ENCODE measurements at places on chromosomes 3 and 15.

GRCh38 chr3:32460031-32460749 lies 42.5 kb downstream of the CMTM6 start:
- DNase-seq = peak; percentile 40

DNA sequence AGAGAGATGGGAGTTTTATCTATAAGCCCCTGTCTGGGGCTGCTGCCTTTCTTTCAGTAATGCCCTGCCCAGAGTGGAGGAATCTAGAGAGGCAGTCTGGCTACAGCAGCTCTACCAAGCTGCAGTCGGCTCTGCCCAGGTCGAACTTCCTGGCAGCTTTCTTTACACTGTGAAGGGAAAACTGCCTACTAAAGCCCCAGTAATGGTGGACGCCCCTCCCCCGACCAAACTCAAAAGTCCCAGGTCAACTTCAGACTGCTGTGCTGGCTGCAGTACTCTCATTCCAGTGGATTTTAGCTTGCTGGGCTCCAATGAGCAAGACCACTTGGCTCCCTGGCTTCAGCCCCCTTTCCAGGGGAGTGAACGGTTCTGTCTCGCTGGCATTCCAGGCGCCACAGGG lies 65.9 kb upstream of the RARB start:
- no peak for DNase-seq

- DNase-seq = peak; percentile 48
These were observed 21.4 kb upstream of the ZBED2 start for GRCh38 chr3:111616417-111617105.

DNA sequence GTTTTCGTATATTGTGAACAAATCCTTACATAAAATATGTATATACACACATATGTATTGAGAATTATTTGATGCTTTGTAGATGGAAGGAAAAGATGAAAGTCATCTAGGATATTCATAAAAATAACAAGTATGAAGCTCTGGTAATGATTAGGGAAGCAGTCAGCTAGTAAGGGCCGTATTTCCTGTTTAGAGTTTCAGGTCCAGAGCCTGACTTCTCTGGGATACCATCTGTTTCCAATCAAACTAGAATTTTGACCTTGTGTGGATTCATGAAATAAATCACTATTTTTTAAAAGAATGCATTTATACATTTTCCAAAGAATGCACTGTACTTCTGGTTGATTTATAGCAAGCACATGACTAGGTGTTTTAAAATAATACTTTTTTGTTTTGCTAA lies 156.1 kb upstream of the CGNL1 start:
- DNase-seq = no peak

GRCh38 chr15:32649342-32649741 lies 7.8 kb downstream of the SCG5 start:
- DNase-seq = no peak

- DNase-seq = no peak
These were observed 44.1 kb downstream of the MASP1 start for GRCh38 chr3:187247398-187247797.

DNA sequence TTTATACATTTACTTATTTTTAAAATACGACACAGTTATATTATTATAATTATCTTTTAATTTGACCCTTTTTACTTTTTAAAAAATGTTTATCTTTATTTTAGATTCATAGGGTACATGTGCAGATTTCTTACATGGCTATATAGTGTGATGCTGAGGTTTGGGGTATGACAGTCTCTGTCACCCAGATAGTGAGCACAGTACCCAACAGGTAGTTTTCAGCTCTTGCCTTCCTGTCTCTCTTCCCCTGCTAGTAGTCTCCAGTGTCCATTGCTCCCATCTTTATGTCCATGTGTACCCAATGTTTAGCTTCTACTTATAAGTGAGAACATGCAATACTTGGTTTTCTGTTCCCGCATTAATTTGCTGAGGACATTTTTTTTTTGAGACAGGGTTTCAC lies 21.8 kb upstream of the KCNMB2 start:
- DNase-seq = no peak

GRCh38 chr3:95899494-95899893 lies 914.9 kb upstream of the EPHA6 start:
- DNase-seq = no peak

- no peak for DNase-seq
These were observed 162.5 kb downstream of the C3orf38 start for GRCh38 chr3:88312256-88312655.

GRCh38 chr3:46881596-46882376 lies 4.3 kb downstream of the PTH1R start:
- no peak for DNase-seq

DNA sequence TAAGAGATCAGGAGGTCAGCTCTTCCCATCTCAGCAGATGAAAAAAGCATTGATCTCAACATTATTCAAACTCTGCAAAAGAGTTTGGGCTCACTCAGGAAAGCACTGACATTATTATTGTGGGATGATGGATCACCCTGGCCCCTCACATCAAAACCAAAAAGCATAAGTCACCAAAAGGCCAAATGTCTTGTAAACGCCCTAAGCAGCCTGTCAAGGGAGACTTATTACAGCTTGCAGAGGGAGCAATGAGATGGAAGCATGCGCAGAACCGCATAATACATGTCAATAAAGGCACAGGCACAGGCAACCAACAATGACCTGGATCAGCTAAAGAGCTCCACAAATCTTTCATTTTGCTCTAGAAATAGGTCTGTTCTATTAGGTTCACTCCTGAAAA lies 4.6 kb downstream of the FSIP1 start:
- no peak for DNase-seq

DNA sequence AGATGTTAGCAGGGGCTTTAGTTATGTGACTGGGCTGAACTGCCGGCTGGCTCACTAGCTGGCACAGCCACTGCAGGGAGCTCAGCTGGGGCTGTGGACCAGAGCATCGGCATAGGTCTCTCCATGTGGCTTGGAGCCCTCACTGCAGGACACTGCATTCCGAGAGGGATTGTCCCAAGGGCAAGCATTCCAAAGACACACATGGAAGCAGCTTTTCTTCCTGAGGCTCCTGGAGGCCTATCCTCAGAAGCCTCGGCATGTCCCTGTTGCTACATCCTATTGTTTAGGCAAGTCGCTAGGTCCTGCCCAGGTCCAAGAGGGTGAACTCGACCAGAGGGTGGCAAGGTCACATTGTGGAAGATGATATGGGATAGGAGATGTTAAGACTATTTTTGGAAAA lies 209.8 kb downstream of the PLCL2 start:
- DNase-seq = no peak

GRCh38 chr15:60557191-60557618 lies 78.3 kb upstream of the ICE2 start:
- no peak for DNase-seq

- DNase-seq = peak; percentile 36
These were observed 3.2 kb downstream of the ZXDC start for GRCh38 chr3:126472277-126473006.

DNA sequence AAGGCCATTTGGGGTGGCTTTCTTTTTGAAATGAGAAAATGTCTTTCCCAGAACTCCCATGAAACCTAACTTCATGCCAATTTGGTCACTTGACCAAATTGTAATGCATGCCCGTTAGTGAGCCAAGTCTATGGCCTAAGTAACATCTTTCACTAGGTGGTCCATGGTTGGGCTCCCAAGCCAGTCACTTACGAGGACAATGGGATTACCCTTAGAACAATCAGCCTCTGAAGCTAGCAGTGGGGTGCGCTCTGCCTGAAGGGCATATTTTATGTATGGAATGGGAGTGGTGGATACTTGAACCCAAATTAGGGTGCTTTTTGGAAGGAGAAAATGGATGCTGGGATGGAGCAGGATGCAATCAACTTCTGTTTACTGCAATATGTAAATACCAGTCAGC lies 127.4 kb upstream of the GOLIM4 start:
- DNase-seq = no peak

DNA sequence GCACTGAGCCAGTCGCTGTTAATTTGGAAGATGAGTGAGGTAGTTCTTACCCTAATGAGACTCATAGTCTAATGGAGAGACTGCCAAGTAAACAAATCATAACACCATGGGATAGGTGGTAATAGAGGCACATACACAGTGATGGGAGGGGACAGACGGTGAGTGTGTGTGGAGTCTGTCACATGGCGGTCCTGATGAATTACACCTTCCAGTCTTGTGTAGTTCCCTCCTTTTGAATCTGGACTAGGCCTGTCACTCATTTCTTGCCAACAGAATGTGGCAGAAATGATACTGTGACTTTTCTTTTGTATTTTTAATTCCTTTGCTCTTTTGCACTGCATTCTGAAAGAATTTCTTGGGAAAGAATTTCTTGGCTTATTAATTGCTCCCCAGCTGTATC lies 78.1 kb downstream of the NR1D2 start:
- no peak for DNase-seq

DNA sequence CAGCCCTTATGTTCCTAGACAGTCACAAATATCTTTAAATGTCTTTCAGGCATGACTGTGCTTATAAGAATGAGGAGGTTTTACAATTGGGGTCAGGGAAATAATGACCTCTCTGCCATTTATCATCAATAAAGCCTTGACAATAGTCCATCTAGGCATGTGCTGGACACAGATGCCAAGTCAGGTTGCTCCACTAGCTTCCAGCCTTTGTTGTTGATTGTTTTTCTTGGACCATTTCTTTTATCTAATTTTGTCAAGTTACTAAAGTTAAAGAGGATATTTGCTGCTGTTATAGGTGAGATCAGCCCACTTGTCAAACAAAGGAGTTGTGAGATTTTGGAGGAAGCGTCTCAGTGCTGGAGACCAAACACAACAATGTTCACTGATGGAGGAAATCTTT lies 628.0 kb downstream of the ROBO2 start:
- no peak for DNase-seq
